ENCODE measurements at places on chromosomes 1 and 21.

GRCh38 chr1:217049081-217049480, 325.9 kb upstream of the ESRRG start:
- H3K27ac ChIP-seq: no peak overlapping the region
- no peaks in the 10 kb centered on the region for H3K27me3 ChIP-seq
- DNase-seq: no peak
- no peaks in the 10 kb centered on the region for H3K4me1 ChIP-seq

- H3K4me1 ChIP-seq: no peaks in the 10 kb centered on the region
- DNase-seq: no peak
- no peaks in the 10 kb centered on the region for H3K36me3 ChIP-seq
- H3K27ac ChIP-seq: no peak overlapping the region
- H3K27me3 ChIP-seq: no peaks in the 10 kb centered on the region
These were observed 147.8 kb upstream of the POGK start for GRCh38 chr1:166691476-166691875.

DNA sequence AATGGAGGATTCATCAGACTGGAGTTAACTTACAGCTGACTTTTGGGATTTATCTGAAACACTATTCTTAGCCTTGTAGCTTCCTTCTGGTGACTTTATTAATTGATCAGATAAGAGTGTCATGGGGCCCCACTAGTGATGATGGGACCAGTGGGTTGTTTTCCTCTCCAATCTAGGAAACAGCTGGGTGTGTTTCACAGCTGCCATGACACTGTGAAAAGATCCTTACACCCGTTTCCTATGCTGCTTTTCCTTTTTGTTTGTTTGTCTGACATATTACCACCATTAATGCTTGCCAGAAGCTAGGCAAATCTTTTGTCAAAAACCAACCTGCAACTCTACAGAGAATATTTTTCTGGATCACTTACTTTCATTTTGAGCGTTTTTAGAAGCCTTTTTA, 86.2 kb downstream of the ZBTB18 start:
- DNase-seq: no peak
- H3K4me1 ChIP-seq: no peaks in the 10 kb centered on the region
- no peak overlapping the region for H3K27ac ChIP-seq
- H3K36me3 ChIP-seq: no peaks in the 10 kb centered on the region

- H3K36me3 ChIP-seq: no peaks in the 10 kb centered on the region
- H3K27me3 ChIP-seq: no peaks in the 10 kb centered on the region
- DNase-seq: no peak
- no peaks in the 10 kb centered on the region for H3K4me1 ChIP-seq
- H3K27ac ChIP-seq: no peak overlapping the region
These were observed 138.1 kb upstream of the ADAMTS5 start for GRCh38 chr21:27104846-27105431.

- no peaks in the 10 kb centered on the region for H3K4me1 ChIP-seq
- DNase-seq: no peak
- no peak overlapping the region for H3K27ac ChIP-seq
- H3K4me3 ChIP-seq: peak overlapping the region; percentile 20
These were observed 6.0 kb downstream of the HES3 start for GRCh38 chr1:6249739-6250689.

Measured in RWPE2 (cell line).